GM12864 (cell line): ENCODE measurements at places on chromosomes 16 and 17.

- no peak for DNase-seq
Measured at GRCh38 chr17:28413804-28414203, 7.8 kb upstream of the SLC46A1 start.

DNA sequence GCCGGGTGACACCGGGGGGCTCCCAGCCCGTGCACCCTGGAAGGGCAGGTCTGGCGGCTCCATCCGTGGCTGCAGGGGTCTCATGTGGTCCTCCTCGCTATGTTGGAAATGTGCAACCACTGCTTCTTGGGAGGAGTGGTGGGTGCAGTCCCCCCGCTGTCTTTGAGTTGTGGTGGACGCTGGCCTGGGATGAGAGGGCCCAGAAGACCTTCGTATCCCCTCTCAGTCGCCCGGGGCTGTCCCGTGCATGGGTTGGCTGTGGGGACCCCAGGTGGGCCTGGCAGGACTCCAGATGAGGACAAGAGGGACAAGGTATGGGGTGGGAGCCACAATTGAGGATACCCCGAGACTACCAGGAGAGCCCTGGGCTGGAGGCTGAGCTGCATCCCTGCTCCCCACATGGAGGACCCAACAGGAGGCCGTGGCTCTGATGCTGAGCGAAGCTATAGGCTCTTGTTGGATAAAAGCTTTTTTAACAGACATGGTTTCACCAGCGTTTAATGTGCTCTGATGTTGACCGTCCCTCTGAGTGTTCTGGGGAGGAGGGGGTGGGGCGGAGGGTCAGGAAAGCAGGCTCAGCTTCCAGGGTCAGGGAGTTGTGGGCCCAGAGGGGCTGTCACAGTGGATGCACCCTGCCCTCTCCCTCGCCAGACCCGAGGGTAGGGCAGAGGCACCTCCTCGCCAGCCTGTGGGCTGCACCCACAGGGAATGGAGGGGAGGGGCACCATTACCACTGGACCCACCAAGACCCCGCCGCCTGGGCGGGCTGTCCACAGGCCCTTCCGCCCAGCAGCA lies 5.4 kb downstream of the SPATA2L start:
- DNase-seq = no peak

DNA sequence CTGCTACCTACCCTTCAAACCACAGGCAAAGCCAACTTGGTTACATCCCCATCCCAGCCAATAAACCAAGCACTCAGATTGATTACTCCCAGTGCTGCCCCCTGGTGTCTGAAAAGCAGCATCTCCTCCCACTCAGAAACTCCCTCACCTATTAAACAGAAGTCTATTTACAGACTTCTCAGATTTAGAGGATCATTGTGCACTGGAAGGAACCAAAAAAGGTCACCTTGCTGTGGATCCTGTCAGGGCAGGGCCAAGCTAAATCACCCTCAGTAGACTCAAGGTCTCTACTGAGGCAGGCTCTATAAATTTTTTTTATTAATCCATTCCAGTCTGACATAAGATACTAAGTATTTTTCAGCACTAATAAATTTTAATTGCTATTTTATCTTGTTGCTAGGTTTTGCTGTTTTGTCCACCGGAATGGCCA lies 17.6 kb downstream of the HIGD1B start:
- DNase-seq = peak; percentile 29

- DNase-seq = peak; percentile 41
Measured at GRCh38 chr17:60314423-60314822, 77.5 kb downstream of the USP32 start.

DNA sequence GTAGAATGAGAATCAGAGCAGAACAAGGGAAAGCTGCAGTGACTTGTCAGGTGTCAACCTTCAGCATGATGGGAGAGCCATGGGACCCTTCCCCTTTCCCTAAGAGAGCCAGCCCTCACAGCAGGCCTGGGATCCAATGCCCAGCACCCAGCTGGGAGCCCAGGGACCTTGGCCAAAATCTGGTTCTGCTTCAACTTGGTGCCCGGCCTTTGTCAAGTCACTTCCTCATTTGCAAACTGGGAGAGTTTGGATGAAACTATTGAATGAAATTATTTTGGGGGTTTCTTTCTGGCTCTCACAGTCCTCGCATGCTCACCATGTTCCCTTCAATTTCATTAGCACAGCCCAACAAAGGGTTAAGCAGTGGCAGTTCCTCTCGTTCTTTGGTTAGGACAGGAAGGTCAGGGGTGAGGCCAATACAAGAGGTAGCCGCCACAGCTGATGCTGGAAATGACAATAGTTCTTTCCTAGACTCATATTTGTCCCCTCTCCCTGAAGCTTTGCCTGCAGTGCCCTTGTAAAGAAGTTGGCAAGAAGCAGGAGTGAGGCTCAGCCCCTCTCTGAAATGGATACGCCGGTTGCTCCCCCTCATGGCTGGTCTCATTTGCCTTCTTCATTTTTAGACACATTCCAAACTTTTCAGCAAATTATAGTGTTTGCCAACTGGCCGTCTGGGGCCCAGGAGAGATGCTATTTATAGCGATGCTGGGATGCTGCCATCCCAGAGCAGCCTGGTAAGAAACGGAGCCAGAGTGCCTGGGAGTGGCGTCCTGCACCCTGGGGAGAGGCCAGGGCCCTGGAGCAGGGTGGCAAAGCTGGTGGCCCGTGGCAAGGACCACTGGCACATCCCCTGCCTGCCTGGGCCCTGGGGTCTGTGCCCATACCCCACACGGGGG lies 34.5 kb upstream of the MEOX1 start:
- DNase-seq = no peak

DNA sequence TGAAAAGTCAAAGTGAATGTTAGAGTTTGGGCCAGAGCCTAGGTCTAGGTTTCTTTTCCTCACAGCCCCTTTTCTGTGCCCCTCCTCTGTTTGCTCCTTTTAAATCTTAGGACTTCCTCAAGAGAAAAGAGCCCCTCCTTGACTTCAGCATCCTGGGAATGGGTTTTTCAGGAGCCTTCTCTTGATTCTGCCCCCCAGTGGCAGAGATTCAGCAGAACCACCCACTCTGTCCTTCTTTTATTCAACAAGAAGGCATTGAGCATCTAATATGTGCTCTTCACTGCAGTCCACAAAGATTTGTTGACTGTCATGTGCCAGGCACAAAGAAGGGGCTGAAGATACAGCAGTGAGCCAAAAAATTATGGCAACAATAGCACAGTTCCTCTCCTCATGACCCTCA lies 270.8 kb upstream of the CDH5 start:
- no peak for DNase-seq

GRCh38 chr17:47807421-47807820 lies 14.2 kb downstream of the OSBPL7 start:
- DNase-seq = no peak

- no peak for DNase-seq
Measured at GRCh38 chr17:39641883-39642282, 4.9 kb downstream of the STARD3 start.

DNA sequence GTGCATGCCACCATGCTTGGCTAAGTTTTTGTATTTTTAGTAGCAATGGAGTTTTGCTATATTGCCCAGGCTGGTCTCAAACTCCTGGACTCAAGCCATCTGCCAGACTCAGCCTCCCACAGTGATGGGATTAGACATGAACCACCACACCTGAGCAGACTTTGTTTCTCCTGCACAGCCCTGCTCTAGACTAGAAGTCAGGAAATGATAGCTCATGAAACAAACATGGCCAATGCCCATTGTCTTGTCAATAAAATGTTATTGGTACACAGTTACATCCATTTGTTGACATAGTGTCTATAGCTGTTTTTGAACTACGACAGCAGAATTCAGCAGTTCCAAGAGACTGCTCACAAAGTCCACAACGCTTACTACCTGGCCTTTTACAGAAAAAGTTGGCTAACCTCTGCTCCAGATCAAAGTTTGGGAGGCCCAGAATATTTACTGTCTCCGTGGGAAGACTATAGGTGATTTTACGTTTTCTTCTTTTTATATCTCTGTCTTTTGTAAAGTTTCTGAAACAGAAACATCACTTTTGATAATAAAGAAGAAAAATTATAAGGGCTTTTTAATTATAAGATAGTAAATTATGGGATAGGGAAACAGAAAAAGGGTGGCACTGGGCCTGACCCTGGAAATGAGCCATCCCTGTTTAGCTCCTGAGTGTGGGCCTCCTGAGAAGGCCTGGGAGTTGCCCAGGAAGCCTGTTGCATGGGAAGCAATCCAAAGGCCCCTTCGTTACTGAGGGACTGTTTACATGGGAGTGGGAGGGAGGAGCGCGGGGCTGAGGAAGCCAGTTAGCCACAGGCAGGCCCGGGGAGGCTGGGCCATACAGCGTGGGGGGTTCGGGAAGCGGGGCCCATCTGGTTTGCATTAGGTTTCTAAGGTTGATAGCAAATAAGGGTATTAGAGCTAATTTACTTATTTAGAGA lies 201.5 kb downstream of the IRF8 start:
- DNase-seq = no peak

DNA sequence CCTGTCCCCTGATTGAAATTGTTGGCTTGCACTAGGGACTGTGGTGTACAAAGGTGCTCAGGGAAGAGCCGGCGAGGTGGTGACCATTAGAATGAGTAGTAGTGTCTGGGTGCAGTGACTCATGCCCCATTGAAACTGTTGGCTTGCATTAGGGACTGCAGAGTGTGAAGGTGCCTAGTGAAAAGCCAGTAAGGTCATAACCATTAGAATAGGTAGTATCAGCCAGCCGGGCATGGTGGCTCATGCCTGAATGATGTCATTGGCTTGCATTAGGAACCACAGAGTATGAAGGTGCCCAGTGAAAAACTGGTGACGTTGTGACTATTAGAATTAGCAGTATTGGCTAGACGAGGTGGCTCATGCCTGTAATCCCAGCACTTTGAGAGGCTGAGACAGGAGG lies 78.9 kb downstream of the ABCC6 start:
- no peak for DNase-seq

GRCh38 chr16:22786691-22787090 lies 27.3 kb upstream of the HS3ST2 start:
- DNase-seq = no peak

GRCh38 chr16:78562111-78562510 lies 462.7 kb downstream of the WWOX start:
- no peak for DNase-seq

DNA sequence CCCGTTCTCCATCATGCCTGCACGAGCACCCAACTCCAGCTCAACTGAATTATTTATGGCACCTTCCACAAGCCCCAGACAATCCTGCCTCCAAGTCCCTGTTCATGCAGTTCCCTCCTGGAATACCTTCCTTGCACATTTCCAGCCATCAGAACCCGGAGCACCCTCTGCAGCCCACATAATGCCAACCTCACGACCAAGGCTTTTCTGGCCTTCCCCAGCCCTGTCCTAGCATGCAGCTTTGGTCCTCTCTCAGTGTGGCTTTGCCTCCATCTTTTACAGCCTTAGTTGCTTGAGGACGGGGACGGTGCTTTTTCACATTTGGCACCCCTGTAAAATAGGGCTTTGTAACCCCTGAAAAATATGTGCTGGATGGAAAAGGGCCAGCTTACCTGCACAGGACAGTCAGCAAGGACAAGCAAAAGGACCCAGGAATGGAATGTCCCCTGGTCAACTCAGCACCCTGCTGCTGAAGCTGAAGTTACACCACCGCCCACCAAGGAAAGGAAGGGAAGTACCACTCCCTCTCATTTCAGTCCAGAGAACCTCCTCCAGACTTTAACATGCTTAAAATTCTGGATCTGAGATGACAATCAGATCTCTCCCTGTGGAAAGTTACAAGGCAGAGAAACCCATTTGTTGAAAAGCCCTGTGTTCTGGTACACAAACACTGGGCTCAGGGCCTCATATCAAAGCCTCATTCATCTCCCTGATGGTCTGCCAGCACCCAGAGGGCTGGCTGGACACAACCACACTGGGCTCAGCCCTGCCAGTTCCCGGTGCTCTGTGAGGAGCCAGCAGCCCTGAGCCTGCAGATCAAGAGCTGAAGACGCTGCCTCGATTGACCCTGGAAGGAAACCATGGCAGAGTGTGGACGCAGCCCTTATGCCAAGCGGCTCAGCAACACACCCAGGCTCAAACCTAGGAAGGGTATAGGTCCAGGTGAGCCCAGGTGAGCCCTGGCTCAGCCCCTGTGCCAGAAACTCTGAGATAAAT lies 2.9 kb downstream of the SLC39A11 start:
- no peak for DNase-seq

DNA sequence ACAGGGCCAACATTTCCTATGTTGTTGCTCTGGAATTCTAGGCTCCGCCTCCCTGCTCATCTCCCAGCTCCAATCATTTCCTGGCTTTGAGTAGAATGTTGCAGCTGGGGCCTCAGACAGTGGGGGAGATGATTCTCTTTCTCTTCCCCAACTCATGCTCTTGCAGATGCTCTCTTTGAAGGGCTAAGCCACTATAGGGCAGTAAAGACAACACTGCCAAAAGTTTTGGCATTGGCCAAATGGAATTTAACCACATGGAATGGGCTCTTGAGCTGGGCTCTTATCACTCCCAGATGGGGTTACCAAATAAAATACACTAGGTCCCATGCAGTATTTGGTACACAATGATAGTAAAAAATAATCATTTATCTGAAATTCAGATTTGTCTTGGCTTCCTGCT lies 19.6 kb upstream of the EFCAB13 start:
- no peak for DNase-seq

DNA sequence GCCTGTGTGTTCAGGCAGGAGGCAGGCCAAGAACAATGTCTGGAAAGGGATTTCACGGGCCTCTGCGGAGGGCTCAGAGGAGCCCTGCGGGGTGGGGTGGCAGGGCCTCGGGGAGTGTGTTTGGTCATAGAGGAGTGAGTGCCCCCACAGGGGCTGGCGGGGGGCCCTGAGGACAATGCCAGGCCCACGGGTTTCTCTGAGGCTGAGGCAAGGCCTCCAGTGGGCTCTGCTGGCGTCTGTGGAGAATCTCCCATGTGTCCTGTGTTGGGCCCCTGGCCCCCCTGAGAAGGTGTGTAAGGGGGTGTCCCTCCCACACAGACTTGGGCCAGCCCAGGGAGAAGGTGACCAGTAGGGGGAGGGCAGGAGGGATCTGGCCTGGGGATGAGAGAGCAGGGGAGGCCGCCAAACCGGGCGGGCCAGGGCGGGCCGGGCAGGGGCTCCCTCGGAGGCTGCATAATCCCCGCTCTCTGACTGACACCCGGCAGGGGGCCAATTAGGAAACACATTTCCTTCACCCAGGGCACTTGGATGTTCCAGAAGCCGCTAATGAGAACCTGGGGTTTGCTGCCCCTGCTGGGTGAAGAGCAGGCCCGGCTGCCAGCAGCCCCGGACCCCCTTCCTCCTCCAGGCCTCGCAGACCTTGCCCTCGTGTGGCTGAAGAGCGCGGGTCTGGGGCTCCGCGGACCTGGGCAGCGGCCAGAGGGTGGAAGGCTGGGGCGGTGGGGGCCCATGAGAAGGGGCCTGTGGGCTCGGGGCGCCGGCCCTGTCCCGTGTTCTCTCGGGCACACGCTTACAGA lies 204.2 kb downstream of the NTN1 start:
- DNase-seq = no peak

GRCh38 chr16:20865420-20866131 lies 34.6 kb downstream of the DCUN1D3 start:
- peak; percentile 55 for DNase-seq

GRCh38 chr16:55559233-55559632 lies 7.3 kb upstream of the CAPNS2 start:
- DNase-seq = no peak

DNA sequence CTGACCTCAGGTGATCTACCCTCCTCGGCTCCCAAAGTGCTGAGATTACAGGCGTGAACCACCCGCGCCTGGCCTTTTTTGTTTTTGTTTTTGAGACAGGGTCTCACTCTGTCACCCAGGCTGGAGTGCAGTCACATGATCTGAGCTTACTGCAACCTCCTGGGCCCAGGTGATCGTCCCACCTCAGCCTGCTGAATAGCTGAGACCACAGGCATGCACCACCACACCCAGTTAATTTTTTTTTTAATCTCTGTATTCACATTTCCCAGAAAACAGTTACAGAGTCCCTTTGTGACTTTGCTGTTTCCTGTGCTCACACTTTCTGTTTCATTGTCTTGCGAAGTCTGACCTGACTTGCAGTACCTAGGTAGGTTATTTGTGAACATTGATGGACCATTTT lies 2.7 kb downstream of the CLUAP1 start:
- DNase-seq = no peak

- DNase-seq = no peak
Measured at GRCh38 chr17:80981062-80981902, 10.4 kb upstream of the CHMP6 start.
